ENCODE measurements at places on chromosomes 1 and 21. TPM values are rescaled to one million over a fixed set of nuclear protein-coding genes. Genes with fewer than 3 reads are reported as not detected.

GRCh38 chr1:229222081-229222480, 48.8 kb upstream of the RAB4A start:
- no peak overlapping the region for H3K27ac ChIP-seq
- no peak for DNase-seq
- no peaks in the 10 kb centered on the region for H3K36me3 ChIP-seq
- H3K4me3 ChIP-seq: no peak overlapping the region
- no peaks in the 10 kb centered on the region for H3K4me1 ChIP-seq

DNA sequence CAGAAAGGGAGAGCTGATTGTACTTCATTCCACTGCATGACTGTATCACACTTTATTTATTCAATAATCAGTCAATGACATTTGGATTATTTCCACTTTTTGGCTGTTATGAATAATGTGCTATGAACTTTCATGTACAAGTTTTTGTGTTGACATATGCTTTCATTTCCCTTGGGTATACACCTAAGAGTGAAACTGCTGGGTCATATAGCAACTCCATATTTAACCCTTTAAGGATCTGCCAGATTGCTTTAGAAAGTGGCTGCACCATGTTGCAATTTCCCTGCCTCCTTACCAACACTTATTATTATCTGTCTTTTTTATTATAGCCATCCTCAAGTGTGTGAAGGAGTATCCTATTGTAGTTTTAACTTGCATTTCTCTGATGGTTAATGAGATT, 108.8 kb upstream of the KCNK1 start:
- no peak overlapping the region for H3K4me3 ChIP-seq
- no peaks in the 10 kb centered on the region for H3K27me3 ChIP-seq
- no peaks in the 10 kb centered on the region for H3K36me3 ChIP-seq
- no peak overlapping the region for H3K27ac ChIP-seq

- no peak for DNase-seq
- no peak overlapping the region for H3K27ac ChIP-seq
- no peaks in the 10 kb centered on the region for H3K4me1 ChIP-seq
- peaks cover 38% of the 10 kb centered on the region for H3K27me3 ChIP-seq
- no peaks in the 10 kb centered on the region for H3K36me3 ChIP-seq
- no peak overlapping the region for H3K4me3 ChIP-seq
Measured at GRCh38 chr1:162327788-162328165, 48.9 kb downstream of the SPATA46 start.

DNA sequence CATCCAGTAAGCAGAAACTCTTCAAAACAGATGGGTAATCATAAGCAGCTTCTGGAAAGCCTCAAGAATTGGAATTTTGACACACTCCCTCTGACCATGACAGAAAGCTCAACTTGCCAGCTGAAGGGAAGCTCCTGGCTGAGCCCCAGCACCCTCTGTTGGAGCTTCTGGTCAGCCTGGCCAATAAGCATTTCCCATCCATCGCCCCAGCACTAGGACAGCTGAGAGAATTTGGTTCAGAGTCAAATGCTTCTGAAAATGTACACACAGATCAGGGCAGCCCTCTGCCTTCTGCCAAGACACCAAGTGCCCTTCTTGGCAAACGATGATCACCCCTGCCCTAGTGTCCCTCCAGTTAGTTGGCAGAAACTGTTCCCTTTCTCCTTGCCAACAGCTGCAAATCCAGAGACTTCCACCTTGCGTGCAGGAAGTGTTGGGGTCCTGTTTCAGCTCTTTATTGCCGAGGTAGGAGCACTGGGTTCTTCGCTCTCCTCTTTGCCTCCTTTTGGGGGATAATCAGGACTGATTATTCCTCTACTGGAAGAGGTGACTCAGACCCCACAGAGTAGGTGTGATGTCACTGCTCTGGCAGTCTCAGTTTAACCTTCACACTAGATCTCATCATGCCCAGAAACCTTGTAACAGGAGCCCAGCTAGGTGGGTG, 11.9 kb downstream of the PIGV start:
- no peaks in the 10 kb centered on the region for H3K27me3 ChIP-seq
- no peak for DNase-seq
- H3K27ac ChIP-seq: peak overlapping the region; percentile 77
- H3K4me3 ChIP-seq: no peak overlapping the region

DNA sequence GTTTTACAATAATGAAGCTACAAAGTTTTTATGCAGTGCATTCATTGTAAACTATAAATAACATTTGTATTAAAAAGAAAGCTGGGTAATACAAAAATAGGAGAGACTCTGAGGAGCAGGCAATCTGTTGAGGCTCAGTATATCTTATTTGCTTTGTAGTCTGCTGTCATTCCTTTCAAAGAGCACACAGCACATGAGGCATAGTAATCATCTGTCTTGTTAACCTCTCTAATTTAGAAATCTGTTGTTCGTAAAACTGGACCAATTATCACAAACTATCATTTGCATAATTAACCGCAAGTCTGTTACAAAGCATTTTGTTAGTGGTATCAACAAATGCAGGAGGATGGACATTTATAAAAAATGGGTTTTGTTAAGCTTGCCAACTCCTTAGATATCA, 51.0 kb downstream of the SELENOF start:
- no peaks in the 10 kb centered on the region for H3K27me3 ChIP-seq
- no peak for DNase-seq
- H3K4me1 ChIP-seq: peaks cover 28% of the 10 kb centered on the region
- no peak overlapping the region for H3K27ac ChIP-seq

- no peak overlapping the region for H3K27ac ChIP-seq
- no peak for DNase-seq
- H3K4me3 ChIP-seq: no peak overlapping the region
- no peaks in the 10 kb centered on the region for H3K27me3 ChIP-seq
- no peaks in the 10 kb centered on the region for H3K36me3 ChIP-seq
- no peaks in the 10 kb centered on the region for H3K4me1 ChIP-seq
Measured at GRCh38 chr1:53541761-53542550, 82.8 kb downstream of the DMRTB1 start.

The GFI1 gene
- polyA plus RNA-seq: 0.11 TPM

The CNIH3 gene
- polyA plus RNA-seq: 1.4 TPM

The FCRL6 gene
- polyA plus RNA-seq: 0.11 TPM

- no peaks in the 10 kb centered on the region for H3K4me1 ChIP-seq
- H3K27me3 ChIP-seq: no peaks in the 10 kb centered on the region
Measured at GRCh38 chr21:18340387-18340942, 63.1 kb downstream of the TMPRSS15 start.

- H3K27me3 ChIP-seq: peaks cover 9% of the 10 kb centered on the region
- no peaks in the 10 kb centered on the region for H3K4me1 ChIP-seq
- no peak for DNase-seq
- H3K4me3 ChIP-seq: no peak overlapping the region
Measured at GRCh38 chr1:115560027-115560426, 81.7 kb upstream of the VANGL1 start.

DNA sequence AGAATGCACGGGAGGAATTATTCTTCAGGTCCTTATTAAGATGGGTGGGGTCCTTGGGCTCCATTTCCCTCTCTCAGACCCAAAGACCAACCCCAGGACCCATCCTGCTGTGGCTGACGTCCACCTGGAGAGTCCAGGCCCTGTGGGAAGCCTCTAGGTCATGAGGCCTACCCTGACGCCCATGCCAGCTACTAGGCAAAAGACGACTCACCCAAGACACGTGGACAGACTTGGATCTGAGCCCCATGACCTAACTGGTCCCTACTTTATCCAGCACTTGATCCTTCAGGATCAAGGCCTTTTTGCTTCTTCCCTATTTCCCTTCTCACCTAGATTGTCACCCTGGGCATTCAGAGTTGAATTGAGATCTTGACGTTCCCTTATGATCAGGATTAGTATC, 56.0 kb upstream of the CASZ1 start:
- H3K4me1 ChIP-seq: no peaks in the 10 kb centered on the region
- no peak overlapping the region for H3K4me3 ChIP-seq
- DNase-seq: no peak
- H3K36me3 ChIP-seq: peaks cover 7% of the 10 kb centered on the region
- peaks cover 5% of the 10 kb centered on the region for H3K27me3 ChIP-seq

DNA sequence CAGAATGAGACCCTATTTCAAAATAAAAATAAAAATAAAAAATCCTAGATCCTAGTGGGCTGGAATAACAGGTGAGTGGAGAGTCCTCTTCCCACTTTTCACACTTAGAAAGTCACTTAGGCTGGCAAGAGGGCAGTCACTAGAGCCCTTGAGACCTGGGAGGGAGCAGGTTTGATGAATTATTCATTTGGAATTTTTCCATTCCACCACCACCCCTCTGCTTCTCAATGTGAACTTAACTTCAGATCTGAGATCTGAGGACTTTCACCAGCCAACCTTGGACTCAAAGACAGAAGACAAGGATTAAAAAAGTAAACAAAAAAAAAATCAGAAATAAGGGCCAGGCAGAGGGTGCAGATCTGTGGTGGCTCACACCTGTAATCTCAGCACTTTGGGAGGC, 16.5 kb downstream of the AKR7A3 start:
- peaks cover 13% of the 10 kb centered on the region for H3K27me3 ChIP-seq
- peaks cover 15% of the 10 kb centered on the region for H3K36me3 ChIP-seq
- H3K4me3 ChIP-seq: no peak overlapping the region
- H3K27ac ChIP-seq: no peak overlapping the region
- DNase-seq: no peak
- peaks cover 6% of the 10 kb centered on the region for H3K4me1 ChIP-seq

All from naive B cell (primary cell).